Activated T-helper 1 cell treated with anti-CD3 and anti-CD28 coated beads, Interleukin-2, amount 50 U/mL, for 16 hours (primary cell): ENCODE measurements at places on chromosomes 7 and 10.

GRCh38 chr10:33974976-33975478 lies 640.6 kb upstream of the NRP1 start:
- no peak for DNase-seq

- DNase-seq: no peak
These were observed 171.1 kb upstream of the GRB10 start for GRCh38 chr7:50953820-50954219.

- no peak for DNase-seq
These were observed 28.3 kb upstream of the RALA start for GRCh38 chr7:39594988-39595620.

- no peak for DNase-seq
These were observed 2.8 kb upstream of the COL1A2 start for GRCh38 chr7:94391726-94392392.

DNA sequence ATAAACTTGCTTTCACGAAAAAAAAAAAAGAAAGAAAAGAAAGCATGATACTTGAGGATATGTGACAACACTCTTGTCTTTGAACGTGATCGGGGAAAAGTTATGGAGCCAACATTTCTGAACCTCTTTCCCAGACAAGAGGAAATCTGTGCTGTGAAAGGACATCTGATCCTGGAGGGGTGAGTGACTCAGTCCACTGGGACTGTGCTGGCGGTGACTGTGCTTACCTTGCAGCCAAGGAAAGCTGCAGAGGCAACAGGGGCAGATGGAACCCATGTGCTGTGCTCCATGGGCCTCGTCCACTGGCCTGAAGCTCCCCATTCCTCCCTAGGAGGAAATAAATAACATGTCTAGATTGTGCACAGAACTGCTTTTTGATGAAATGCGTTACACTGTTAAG lies 116.5 kb upstream of the RAB11FIP2 start:
- no peak for DNase-seq

DNA sequence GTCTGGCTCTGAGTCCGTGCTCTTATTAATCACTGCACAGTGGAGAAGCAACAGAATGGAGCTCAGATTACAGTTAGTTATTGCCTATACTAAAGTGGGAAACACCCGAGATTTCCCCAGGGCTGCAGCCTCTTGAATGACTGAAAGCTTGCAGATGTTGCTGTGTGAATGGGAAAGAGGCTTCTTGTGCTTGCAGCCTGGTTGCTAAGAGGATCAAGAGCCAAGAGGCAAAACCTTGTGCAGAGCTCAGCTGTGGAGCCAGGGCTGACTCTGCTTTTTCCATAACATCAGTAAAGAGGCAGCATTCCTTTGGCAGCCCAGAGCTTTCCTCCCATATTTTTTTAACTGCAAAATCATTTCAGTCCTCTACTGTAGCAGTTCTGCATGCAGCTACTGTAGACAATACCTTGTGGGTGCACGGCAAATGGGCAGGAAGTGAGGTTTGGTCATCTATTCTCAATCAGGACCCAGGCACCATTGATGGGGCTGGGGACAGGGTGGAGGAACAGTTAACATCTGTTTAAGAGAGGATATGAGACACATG lies 86.5 kb downstream of the RALA start:
- DNase-seq: no peak

DNA sequence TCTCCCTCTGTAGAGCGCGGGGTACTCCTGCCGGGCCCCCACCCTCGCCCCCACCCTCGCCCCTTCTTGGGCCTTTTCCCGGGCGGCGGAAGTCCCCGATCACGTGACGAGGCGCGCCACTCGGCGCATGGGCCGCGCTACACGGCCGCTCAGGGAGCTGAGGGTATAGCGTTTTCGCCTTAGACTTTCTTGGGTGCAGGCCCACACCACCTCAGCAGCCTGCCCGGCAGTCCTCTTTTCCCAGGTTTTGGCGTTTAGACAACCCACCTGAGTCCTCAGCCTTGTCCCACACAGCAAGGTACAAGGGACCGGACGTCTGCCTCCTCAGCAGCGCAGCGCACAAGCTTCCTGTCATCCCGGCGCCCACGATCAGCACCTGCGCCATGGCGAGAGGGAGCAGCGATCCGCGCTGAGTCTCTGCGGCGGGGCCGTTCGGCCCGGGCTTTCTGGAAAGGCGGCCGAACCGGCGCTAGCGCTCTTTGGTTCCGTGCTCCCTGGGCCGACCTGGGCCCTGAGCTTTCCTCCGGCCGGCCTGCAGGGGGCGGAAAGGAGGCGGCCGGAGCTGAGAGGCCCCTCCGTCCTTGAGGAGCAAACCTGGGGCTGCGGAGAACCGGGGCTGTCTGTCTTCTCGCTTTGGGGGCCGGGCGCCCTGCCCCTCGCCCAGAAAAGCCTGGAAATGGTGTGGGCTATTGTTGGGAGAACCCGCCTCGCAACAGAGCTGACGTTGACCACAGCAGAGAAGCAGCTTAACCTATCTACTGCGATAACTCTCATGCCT lies at the start of gene RNLS:
Gene RNLS, minus strand, starts transcription at position 513 of the 778 bp plus-strand sequence.
- DNase-seq: peak; percentile 39

- DNase-seq: no peak
These were observed 13.6 kb downstream of the WBP1L start for GRCh38 chr10:102757323-102757722.

DNA sequence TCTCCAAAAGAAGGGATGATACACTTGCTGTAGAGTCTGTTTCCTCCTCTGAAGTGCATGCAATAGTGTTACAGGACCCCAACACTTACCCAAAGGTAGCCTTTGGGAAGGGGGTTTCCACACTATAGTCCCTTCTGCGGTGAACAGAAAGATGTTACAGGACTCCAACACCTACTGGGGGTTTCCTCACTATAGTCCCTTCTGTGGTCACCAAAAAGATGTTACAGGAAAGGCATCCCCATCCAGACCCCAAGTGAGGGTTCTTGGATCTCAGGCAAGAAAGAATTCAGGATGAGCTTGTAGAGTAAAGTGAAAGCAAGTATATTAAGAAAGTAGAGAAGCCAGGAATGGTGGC lies 69.2 kb upstream of the PIK3CG start:
- no peak for DNase-seq

GRCh38 chr10:79084012-79084971 lies 15.5 kb downstream of the ZMIZ1 start:
- DNase-seq: no peak

GRCh38 chr10:96272316-96273280 lies 1.2 kb upstream of the BLNK start:
- no peak for DNase-seq

- DNase-seq: no peak
These were observed 24.4 kb downstream of the MTURN start for GRCh38 chr7:30159163-30159562.

- no peak for DNase-seq
These were observed 6.5 kb downstream of the BTBD16 start for GRCh38 chr10:122277526-122278136.

DNA sequence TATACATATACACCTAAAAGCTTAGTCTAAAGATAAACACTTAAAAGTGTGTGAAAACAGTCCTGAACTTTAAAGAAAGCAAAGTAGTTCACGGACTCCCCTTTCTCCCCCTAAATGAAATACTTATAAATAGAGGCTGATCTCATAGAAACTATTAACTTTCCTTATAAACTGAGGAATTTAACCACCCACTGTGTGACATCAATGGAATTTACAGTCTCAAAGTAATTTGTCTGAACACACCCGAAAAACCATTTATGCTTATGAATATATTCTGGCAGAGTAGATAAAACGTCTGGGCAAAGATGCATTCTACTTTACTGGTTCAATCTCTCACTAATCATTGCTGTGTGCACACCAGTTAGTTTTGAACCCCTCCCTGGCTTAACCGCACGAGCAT lies 181.8 kb upstream of the DGKB start:
- DNase-seq: no peak

DNA sequence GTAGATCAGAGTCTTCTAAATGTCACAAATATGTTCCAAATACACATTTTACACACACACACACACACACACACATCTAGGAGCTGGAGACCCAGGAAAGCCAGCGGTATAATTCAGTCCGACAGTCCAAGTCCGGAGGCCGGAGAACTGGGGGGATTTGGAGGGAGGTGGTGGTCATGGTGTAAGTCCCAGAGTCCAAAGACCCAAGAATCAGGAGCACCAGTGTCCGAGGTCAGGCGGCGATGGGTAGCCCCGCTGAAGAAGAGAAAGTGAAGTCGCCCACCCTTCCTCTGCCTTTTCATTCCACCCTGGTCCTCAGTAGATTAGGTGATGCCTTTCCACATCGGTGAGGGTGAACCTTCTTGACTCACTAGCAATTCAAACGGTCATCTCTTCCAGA lies 154.8 kb downstream of the CAMK1D start:
- no peak for DNase-seq

GRCh38 chr10:25028711-25029110 lies 12.3 kb downstream of the THNSL1 start:
- no peak for DNase-seq

DNA sequence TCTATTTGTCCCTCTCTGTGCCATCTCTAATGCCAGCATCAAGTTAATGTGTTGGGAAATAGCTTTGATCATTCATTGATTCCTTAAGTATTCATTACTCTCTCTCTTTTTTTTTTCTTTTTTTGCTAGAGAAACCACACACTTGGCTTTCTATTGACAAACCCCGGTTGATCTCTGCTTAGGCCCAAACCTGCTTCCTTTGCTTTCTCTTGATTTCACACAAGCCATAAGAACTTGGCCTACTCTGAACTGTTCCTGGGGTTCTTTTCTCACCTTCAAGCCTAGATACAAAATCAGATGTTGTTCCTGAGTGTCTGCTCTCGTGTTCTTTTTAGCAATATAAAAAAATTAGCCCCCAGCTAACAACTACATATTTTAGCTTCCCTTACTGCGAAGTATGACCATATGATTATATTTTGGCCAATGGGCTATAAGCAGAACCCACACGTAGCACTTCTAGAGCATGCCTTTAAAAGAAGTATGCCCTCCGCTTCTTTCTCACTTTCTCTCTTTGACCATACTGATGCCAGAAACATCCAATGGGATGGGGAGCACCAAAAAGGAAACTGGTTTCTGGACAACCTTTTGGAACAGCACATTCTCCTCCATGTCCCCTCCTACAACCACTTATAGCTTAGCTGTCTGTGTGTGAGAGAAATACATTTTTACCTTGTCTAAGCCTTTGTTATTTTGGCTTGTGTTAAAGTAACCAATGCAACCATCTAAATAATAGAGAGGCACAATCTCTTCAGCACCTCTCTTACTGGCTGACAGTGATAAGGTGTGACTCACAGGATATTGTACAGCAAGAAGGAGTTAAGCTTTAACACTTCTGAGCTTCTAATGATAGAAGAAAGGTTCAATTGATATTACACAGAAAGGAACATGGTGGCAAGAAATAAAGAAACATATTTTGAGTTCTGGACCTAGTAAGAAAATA lies 96.6 kb upstream of the LRRN3 start:
- DNase-seq: no peak

GRCh38 chr7:40610461-40610860 lies 475.7 kb downstream of the SUGCT start:
- DNase-seq: no peak
